ENCODE measurements at places on chromosomes 3 and 15.

- no peak for DNase-seq
Observed at GRCh38 chr3:148084931-148085330, 612.8 kb upstream of the AGTR1 start.

DNA sequence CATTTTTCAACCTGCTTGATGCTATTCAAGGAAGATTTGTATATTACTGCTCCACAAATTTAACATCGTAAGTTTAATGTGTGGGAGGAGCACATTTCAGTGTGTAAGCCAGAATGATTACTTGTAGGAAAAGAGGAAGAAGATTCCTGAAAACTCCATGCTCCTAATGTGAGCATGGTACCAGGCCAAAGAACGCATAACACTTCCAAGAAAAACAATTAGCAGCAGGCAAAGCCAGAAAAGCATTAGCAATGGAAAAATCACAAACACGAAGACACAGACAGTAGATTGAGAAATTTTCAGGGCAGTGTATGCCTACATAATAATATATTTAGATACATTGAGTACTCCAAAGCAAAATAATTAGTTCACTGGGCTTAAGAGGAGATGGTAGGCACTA is 96.6 kb upstream of the CBLB start:
- no peak for DNase-seq

- DNase-seq: no peak
Observed at GRCh38 chr15:51750792-51751696, at the start of gene TMOD2. TSS of gene TMOD2 (plus strand) at chr15:51751597. CDS start at chr15:51766442, 14,845 bp downstream.

DNA sequence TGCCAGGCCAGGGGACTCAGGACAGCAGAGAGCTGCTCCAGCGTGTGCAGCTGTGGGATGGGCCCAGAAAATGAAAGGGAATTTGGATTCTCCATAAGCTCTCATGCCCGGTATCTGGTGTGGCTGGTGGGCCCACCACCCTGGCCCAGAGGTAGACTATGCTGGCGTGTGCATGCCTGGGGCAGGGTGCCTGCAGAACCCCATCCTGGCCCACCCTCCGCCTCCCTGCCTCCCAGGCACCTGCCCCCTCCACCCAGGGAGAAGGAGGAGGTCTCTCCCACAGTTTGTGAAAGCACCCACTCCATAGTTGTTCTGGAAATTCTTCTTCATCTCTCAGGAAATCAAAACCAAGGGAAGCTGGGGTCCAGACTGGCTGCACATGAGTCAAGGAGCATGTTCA is 112.9 kb downstream of the ADCY5 start:
- DNase-seq: no peak

Data from activated CD8-positive, alpha-beta memory T cell treated with anti-CD3 and anti-CD28 coated beads for 1 hour (primary cell).